ENCODE measurements at places on chromosomes 6 and 20.

DNA sequence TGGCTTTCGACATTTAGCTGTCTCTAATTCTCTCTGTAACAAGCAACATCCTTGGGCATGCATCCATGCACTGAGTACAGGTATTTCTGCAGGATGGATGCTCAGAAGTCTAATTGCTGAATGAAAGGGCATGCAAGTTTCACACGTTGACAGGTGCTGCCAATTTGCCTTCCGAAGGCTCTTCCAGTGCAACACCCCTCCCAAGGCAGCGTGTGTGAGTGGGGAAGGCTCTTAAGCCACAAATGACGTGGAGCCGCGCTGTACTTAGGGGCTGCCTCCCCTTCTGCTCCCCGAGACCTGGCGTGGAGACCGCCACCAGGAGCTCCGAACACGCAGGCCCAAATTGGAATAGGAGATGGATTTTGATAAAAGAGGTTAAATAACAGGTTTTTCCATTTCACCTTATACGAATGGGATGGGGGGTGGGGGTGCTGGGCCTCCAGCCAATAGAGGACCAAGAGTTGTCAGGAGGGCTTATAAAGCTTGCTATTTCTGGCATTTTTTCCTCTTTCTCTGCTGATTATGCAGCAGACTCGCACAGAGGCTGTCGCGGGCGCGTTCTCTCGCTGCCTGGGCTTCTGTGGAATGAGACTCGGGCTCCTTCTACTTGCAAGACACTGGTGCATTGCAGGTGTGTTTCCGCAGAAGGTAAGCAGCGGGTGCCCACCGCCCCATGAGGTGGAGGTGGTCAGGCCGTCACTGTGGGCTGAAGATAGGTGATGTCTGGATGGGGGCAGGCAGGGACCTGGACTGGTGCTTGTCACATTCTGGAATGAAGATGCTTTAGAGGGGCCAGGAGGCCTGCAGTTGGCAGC is 30.9 kb downstream of the TOX2 start:
- DNase-seq, result no peak

GRCh38 chr6:145309842-145310535 is 425.3 kb downstream of the EPM2A start:
- DNase-seq, result no peak

- no peak for DNase-seq
Observed at GRCh38 chr6:30875244-30876038, 8.9 kb upstream of the DDR1 start.

DNA sequence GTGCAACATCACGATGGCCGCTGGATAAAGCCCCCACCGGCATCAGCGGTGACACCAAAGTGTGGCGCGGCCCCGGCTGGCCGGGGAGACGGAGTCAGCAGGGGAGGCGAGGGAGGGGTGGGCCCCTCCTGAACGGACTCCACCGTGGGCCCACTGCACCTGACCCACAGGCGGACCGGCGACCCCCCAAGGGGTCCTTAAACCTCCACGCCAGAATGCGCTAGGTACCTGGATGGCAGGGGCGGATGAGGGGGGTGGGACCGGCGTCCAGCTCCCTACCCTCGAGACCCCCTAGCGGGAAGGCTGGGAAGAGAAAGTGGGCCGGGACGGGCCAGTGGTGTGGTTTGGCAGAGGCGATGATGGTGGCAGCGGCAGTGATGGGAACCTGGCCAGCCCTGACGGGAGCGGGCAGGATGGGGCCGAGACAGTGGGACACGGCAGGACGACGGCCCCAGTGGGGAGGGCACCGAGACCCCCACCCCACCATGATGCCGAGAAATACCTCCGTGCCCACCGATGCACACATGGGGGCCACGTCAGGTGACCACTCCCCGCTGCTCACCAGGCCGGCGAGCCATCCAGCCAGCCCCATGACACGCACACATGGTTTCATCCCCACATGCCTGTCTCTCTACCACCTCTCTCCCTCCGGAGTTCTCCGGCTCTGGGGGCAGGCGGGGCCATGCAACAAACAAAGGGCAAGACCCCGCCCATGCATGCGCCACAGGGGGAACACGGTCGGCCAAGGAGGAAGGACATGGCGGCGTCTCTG is 771.9 kb upstream of the DEFB115 start:
- no peak for DNase-seq

DNA sequence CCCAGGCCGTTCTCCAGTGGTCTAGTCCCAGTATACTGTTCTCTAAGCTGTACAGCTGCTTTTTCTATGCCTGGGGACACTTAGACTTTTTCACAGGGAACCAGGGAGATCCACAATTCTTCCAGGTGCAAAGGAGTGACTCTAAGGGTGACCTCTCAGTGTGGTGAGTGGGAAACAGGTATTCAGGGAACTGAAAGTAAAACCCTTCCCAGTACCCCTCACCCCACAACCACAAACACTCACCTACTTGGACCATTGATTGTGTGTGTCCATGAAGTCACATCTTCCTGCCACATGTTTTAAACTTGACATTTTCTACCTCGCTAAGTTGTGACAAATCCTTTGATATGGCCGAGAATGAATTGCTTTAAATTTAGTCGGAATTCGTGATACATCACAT is 183.6 kb downstream of the CLIC5 start:
- no peak for DNase-seq

DNA sequence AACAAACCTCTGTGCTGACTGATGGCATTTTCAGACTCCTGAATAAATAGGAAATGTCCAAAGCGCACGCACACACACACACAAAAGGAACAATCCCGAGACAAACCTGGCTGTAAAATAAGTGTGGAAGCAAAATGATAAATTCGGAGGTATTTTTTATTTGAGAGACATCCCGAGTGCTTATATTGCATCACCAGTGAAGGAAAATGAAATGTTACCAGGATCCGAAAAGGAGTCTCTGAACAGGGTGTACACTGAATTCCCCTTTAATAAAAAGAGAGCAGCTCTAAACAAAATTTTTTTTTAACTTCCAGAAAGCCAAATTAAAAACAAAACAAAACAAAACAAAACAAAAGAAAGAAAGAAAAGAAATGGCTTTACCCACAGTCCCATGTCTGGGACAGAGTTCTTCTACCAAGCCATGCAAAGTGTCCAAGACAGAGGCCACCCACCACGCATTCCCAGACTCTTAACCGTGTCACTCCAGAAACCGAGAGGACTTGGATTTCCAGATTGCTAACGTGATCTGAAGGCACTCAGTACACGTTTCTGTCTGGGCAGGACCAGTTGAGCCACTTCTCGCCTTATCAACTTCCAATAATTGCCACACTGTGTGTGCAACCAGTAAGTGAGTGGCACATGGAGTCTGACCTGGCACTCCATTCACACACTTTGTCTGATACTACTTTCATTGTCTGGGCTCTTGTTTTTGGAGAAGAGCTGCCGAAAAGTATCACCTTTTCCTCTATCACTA is 817 bp downstream of the ME1 start:
- DNase-seq, result no peak

Measured in NCI-H2081 treated with DMSO at 0.1 percent for 48 hours (cell line).